ENCODE measurements at places on chromosomes 2 and 18.

DNA sequence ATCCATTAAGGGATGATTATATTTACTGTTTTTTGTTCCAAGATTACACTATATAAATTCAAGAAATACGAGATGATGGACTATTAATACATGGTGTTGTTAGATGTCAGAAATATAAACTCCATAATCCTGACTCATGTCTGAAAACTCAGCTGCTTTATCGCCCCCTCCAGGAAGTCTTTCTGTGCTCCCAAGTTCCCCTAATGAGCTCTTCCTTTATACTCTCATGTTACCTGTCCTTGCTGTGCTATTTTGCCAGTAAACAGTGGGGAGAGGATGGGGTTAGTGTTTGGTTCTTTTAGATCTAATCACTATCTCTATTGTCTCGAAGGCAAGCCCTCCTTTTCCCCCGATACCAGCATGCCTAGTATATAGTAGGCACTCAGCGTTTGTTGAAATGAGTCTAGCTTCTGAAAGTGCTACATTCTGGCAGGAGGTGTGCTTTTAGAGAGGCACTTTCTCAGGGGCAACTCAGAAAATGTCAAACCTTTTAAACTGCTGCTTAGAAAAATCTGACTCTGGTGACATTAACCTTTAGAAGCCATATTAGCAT lies 21.4 kb upstream of the BARD1 start:
- no peak for DNase-seq

GRCh38 chr2:208175069-208175839 lies 11.9 kb upstream of the CRYGA start:
- peak; percentile 38 for DNase-seq

- no peak for DNase-seq
Observed at GRCh38 chr18:12036201-12036751, 55.0 kb downstream of the IMPA2 start.

DNA sequence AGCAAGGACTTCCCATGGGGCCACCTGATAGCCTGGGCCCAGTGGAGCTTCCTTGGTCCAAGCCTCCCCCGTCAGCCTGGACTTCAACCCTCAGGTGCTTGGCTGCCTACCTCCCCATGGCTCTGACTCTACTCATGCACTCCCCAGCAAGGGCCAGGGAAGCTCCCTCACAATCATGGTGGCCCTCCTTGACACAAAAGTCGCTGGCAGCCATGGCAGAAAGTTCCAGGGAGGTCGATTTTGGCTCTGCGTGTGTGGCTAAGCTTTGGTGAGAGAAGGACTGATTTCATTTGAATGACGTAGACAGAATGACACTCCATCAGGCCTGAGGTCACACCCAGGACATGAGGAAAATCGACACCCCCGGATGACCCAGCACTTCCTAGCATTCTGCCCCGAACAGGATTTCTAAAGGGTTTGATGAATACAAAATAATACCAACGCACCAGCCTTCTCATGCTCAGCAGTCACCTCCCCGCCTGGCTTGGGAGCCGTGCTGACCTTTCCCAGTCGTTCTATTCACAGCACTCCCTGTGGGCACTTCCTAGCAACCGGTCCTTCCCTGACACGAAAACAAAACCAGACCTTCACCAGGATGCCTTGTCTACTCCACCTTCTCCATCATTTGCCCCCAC lies 52.7 kb downstream of the LBH start:
- DNase-seq = no peak

- DNase-seq = no peak
Observed at GRCh38 chr18:36326771-36327170, 29.3 kb downstream of the FHOD3 start.

GRCh38 chr2:104690255-104690984 lies 163.5 kb upstream of the POU3F3 start:
- no peak for DNase-seq

DNA sequence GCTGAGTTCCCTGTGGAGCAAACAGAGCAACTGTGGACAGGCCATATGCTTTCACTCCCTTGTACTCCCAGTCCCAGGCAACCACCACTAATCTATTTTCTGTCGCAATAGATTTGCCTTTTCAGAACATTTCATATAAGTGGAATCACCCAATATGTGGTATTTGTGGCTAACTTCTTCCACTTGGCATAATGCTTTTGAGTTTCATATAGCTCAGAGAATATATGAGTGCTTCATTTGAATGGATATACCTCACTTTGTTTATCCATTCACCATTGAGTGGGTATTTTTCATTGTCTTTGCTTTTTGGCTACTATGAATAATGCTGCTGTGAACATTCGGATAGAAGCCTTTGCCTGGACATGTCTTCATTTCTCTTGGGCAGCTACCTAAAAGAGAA lies 151.9 kb downstream of the CERS6 start:
- DNase-seq = no peak

- DNase-seq = no peak
Observed at GRCh38 chr2:18848646-18849045, 259.3 kb upstream of the NT5C1B start.

- DNase-seq = no peak
Observed at GRCh38 chr2:71851094-71851750, 296.4 kb downstream of the CYP26B1 start.

DNA sequence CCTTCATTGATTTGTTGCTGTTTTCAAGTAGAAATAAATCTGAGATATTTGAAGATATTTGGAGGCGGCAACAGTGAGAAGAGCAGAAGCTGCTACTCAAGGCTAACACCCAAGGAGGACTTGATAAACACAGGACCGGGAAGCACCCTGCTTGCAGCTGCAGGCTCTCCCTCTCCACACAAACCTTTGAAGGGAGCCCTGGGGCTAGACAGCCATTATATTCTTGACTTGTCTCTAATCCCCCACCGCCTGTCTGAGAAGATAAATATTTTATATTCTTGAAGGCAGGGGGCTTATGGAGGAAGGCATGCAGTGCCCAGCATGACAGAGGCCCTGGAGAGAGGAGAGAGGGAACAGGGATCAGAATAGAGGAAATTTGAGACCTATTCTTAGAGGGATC lies 50.9 kb upstream of the SMAD2 start:
- DNase-seq = no peak

DNA sequence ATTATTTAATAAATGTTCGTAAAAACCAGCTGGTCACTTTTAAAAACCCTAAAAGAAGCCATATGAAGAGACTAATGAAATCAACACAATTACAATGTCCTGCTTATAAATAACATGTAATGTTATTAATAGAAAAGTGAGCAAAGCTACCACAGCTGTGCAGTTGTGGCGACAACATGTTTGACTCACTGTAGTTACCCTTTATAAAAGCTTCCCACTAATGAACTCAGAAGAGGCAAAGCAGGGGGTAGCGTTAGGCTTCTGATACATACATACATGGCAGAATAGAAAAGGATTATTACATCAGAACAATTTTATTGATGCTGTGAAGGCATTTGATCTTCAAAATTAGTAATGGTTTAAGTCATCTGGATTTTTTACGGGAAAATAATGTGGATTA lies 219.7 kb downstream of the SLC4A10 start:
- DNase-seq = no peak

- DNase-seq = no peak
Observed at GRCh38 chr2:157264099-157264498, 6.6 kb downstream of the GALNT5 start.

DNA sequence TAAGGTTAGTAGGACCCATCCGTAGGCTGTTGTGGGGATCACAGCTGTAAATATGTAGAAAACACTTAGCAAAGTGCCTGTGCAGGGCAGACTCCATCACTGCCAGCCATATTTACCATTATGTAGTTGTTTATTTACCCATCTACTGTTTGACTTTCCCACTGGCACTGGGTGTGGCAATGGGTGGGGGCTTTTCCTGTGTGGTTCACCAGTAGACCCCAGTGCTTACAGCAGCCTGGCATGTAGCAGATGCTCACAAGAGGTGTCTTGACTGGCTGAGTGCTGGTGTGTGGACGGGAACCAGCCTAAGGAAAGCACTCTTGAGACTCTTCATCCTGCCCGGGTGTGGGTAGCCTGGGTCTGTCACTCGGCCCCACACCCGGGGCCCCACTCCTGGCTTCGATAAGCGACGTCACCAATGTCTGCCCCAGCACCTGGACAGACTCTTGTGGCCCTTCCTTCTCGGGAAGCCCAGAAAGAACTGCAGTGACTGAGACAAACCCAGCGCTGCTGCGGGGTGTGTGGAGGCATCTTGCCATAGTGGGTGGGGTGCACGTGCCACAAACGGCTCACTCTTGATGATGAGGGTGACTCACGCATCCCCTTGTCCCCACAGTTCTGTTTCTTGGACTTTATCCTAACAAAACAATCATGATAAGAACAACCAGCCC lies 78.3 kb downstream of the HDAC4 start:
- no peak for DNase-seq

- no peak for DNase-seq
Observed at GRCh38 chr2:148110184-148110583, 89.3 kb downstream of the MBD5 start.

DNA sequence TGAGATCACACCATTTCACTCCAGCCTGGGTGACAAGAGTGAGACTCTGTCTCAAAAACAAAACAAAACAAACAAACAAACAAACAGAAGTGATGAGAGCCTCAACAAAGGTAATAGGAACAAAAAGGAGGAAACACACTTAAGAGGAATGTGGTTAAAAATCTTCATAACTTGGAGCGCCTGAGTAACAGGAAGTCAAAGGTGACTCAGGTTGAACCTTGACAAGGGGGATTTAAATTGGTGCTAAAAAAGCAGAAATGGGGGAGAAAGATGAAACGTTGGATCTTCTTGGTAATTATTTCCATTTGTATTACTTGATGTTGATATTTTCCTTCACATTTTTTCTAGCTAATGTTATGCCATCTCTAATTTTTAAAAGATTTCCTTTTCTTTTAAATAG lies 318.5 kb upstream of the TCF4 start:
- no peak for DNase-seq

GRCh38 chr18:59547581-59548182 lies 149.5 kb downstream of the CCBE1 start:
- no peak for DNase-seq

DNA sequence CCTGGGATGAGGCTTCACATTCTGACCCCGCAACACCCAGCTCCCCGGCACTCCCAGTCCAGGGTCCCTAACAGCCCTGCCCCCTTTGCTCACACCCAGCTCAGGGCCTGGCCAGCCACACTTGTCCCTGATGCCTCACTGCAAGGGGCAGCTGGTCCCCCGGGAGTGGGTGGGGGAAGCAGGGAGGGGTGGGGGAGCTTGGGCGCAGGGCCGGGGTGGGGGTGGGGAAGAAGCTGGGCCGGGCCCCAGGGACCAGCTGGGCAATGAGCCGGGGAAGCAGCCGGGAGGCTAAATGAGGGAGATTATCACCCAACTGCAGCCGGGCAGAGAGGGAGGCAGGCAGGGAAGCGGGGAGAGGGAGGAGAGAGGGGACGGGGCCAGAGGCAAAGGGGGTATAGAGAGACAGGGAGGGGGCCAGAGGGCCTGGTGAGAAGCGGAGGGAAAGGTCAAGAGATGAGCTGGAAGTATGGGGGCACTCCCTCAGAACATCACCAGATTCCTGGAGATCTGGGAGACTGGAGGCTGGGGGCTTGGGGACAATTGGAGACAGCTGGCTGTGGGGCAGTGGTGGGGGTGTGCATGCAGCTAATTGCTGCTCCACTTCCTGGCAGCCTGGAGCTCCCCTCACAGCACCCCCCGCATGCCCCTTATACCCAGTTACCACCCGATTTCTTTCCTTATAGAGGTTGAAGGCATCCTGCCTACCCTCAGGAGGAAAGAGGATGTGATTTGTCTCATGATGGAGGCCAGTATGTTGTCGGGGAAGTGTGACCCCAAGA lies 2.5 kb upstream of the ASIC4 start:
- no peak for DNase-seq

- DNase-seq = peak; percentile 29
Observed at GRCh38 chr2:57696016-57696415, 350.6 kb upstream of the VRK2 start.

DNA sequence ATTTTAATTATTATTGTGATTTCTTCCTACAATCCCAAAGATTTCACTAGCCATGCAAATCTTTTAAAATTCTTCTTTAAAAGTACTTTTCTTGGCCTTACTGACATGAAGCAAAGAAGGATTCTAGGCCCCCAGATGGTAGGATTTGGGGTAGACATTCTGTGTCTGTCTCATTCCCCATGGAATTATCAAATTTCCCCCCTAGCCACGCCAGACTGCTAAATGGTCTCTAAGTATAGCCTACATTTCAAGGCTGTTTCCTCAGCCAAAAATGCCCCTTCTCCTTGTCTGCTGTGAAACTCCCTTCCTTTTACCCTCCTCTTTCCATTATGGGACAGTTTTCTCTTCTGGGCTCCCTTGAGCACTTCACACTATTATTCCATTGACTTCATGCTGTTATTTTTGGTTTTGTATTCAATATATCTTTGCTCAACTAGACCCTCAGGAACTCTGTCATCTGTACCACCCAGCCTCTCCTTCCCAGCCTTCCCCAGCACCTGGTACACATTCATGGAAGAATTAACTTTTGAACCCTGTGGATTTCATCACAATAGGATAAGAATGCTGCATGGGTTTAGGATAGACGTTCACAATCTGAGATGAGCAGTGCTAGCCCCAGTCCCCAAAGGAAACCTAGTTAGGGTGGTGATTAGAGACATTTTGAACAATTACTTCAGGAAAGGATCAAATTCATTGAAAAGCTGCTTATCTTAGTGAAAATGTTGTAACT lies 21.5 kb upstream of the CYP1B1 start:
- DNase-seq = no peak

DNA sequence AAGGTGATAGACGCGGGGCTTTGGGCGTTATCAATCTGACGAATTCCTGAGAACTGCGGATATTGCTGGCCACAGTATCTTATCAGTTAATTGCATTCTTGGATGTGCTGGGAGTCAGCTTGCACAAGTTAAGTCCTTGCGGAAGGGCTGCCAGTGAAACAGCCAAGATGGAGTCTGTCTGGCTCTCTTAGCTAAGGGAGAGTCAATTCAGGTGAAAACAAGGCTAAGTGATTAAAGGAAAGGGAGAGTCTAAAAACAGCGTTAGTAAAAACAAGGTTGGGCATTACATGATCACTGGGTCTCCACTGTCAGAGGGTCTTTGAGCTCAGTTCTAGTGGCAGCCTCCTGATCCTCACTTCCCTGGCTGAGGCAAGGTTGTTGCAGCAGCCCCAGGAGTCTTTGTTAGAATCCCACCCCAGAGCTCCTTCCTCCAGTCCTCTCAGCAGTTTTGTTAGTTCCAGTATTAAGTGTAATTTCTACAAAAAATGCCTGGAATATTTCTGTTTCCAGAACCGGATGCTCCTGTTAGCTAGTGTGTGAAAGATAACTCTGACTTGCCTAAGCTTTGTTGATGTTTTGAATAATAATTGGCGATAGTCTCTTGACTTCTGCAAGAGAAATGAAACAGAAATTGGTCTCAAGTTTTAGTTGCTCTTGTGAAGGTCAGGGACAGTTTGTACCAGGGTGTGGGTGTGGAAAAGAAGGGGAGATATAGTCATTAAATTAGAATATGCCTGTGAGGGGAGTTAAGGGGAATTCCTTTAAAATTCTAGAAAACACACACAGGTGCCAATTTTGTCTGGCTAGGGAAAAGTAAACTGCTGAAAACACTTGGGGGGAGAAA lies 10.6 kb downstream of the CFLAR start:
- DNase-seq = no peak

- DNase-seq = no peak
Observed at GRCh38 chr2:109680523-109681297, 66.5 kb downstream of the SOWAHC start.

Data from kidney epithelial cell (primary cell).